T-helper 2 cell (primary cell): ENCODE measurements at places on chromosomes 12 and 14.

DNA sequence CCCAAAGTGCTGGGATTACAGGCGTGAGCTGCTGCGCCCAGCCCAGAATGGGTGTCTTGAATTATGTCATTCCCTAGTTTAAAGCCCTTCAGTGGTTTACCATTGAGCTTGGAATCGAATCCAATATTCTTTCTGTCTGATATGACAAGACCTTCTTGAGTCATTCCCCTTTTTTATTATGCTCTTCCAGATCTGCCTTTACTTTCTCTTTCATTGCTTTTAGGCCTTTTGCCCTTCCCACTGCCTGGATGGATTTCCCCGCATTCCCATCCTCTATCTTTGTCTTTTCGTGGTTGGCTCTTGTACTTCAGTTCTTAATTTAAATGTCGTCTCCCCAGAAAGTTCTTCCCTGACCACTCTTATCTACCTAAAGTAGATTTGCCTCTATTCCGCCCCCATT, 1.6 kb downstream of the TRAFD1 start:
- no peak for DNase-seq

- no peak for DNase-seq
Observed at GRCh38 chr14:20198991-20199390, 8.3 kb downstream of the OR11G2 start.

GRCh38 chr12:13727707-13728195, 253.7 kb downstream of the GRIN2B start:
- DNase-seq: no peak

- peak; percentile 20 for DNase-seq
Observed at GRCh38 chr14:73785834-73786635, 65.6 kb upstream of the PTGR2 start.

GRCh38 chr12:1862973-1863372, 42.6 kb downstream of the LRTM2 start:
- DNase-seq: no peak

GRCh38 chr12:121167232-121167820, 34.6 kb downstream of the P2RX7 start:
- no peak for DNase-seq

GRCh38 chr12:9606736-9607372, 862 bp downstream of the KLRB1 start:
- DNase-seq: no peak

- DNase-seq: no peak
Observed at GRCh38 chr14:88078525-88078924, 73.6 kb downstream of the GPR65 start.

GRCh38 chr12:57632073-57632957, 686 bp downstream of the B4GALNT1 start:
- DNase-seq: no peak

DNA sequence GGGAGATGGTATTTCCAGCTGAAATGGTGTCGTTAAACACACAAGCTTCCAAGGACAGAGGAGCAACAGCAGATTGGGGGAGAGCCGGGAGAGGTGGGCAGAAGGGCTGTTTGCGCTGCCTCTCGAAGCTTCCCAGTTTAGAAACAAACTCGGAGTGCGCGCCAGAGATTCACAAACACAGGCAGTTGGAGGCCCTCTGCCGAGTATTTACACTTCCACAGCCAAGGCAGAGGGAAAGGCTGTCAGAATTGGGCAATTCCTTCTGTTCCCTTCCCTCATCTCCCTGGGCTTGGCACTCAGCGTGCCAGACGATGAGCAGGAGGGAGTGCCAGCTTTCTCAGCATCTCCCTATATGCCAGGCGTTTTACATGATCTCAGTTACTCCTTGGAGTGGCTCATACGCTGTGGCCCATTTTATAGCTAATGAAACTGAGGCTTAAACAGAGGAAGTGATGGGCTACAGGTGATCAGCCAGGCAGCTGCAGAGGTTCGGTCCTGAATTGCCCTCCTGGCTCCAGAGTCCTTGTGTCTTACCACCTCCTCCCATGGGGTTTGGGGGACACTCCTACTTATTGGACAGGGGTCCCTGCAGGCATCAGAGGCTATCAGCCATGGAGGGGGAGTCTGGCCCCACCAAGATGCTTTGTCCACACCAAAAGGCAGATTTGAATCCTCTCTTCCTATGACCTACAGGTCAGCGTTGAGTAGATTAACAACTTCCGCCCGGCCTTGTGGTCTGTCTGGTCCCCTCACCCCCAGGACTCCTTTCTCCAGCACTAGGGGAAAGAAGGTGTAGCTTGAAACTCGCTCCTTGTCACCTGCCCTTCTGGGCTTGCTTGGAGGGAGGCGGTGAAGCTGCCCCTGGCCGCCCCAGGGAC, 3.1 kb downstream of the FAM222A start:
- DNase-seq: no peak

DNA sequence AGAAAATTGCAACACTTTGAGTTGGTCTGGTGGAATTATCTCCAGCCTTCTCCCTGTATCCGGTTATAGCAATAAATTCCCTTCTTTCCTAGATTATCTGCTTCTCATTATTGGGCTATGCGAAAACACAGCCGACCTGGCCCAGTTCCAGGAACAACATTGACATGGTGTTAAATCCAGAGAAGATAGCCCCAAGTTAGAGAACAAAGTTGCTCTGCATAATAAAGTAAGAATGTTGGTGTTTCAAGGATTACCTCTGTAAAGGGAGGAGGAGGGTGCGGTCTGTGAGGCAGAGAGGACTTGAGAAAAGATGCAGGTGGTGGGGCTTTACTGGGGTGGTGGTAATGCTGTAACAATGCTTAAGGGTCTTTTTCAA, 12.1 kb downstream of the TCL1A start:
- no peak for DNase-seq

- no peak for DNase-seq
Observed at GRCh38 chr12:71947645-71948105, 9.0 kb downstream of the TPH2 start.

DNA sequence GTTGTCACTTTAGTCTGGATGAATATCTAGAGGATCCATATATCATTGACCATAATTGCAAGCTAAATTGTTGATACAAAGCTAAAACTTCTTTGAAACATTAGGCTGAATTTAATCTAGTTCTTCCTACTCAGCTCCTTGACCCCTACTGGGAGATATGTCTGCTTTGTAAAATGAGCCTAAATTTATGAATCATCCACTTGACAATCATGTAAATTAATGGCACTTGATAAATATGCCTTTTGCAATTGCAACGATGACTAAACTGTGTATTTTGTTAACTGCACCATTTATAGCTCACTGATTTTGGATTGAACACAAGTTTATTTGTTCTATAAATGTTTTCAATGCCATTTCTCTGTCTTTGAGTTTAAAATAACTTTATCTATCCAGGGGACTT, 1616.5 kb upstream of the FLRT2 start:
- DNase-seq: no peak
